Memory B cell (primary cell): ENCODE measurements at places on chromosomes 1 and 21.

DNA sequence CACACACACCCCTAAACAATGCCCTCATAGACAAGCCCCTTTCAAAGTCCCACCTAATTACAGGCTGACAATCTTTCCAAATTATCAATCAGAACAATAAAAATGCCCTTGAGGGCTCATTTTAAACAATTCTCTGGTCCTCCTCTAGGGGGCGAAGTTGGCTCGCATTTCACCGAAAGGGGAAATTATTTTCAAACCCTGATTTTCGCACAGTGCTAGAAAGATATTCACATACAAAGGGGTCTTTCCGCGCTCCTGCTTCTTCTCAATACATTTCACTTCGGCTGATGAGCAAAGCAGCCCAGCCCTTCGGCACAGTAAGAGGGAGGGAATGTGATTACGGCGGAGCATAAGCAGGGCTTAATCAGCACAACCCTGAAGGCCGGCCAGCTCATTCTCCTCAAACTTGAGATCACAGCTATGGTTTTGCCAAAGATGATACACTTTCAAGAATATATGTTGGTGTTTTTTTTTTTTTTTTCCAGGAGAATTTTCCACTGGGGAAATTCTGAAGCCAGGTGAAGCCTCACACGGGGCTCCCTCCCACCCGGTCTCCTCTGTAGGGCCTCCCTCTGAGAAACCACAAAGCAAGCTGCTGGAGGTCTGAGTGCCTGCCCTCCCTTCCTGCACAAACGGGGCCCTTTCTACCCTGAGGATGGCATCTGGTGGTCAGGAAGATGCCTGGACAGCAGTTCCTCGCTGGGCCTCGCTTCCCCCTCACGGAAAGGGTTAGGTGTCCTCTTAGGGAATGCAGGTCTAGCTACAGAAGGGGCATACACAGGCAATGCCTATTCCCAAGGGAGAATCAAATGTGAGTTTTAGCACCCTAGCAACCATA lies 66.9 kb downstream of the GNG12 start:
- peak; percentile 29 for DNase-seq

DNA sequence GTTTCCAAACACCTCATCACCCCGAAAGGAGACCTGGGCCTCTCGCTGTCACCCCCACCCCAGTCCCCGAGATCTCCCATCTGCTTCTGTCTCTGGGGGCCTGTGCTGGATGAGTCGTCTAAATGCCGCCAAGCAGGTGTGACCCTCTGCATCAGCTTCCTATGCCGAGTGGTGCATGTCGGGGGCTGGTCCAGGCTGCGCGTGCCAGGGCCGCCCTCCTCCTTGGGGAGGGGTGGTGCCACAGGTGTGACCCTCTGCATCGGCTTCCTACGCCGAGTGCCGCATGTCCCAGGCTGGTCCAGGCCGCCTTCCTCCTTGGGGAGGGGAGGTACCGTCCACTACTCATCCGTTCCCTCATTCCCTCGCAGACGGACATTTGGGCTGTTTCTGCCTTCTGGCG lies 115.7 kb downstream of the PRDM16 start:
- DNase-seq: no peak

GRCh38 chr1:230501242-230501641 lies 75.1 kb upstream of the PGBD5 start:
- no peak for DNase-seq

GRCh38 chr21:45401916-45402900 lies 2.8 kb upstream of the COL18A1 start:
- DNase-seq: no peak

DNA sequence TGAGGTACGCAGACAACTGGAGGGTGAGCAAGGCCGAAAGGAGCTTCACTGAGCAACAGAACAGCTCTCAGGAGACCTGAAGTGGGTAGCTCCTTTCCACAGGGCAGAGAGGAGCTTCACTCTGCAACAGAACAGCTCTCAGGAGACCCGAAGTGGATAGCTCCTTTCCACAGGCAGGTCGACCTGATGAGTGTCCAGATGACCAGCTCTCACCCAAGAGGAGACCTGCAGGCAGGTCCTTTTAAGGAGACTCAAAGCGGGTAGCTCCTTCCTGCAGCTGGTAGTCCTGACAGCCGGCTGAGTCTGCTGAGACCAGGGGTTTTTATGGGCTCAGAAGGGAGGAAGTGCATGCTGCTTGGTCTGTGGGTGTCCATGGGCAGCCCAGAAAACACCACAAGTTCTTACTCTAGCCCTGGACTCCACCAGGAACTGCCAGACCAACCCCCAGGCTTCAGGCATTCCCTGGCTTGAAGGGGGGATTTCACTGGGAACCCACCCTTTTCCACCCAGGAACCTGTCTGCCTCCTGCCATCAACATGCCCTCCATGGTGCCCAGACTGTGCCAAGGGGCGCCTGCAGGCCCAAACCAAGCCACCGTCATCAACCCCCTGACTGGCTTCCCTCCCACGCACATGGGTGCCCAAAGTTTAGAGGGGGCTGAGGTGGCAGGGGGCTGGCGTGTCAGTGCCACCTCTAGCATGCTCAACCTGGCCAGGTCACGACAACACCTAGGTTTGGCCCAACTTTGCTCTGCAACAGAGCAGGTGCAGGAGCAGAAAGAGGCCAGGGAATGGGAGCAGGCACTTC lies 43.6 kb downstream of the ZBTB8OS start:
- no peak for DNase-seq

DNA sequence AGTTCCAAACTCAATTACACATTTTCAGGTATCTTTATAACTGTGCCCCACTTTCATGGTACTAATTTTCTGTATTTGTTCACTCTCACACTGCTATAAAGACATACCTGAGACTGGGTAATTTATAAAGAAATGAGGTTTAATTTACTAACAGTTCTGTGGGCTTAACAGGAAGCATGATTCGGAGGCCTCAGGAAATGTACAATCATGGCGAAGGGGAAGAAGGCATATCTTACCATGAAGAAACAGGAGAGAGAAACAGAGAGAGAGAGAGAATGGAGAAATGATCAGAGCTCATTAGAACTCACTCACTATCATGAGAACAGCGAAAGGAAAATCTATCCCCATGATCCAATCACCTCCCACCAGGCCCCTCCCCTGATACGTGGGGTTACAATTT lies 874.1 kb upstream of the B3GALT2 start:
- DNase-seq: no peak

DNA sequence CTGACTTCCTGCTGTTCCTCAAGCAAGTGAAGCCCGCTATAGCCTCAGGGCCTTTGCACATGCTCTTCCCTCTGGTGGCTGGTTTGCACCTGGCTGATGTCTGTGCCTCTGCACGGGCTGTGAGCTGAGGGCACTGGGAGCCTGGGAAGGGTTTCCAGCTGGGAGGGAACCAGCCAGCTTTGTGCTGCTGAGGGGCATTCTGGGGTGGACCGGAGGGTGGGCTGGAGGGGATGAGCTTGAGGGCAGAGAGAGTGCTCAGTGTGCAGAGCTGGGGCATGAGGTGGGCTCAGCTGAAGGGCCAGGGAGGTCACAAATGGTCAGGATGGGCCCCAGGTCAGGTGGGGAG lies 305.7 kb downstream of the MATN1 start:
- peak; percentile 4 for DNase-seq

- DNase-seq: no peak
These were observed 191.1 kb downstream of the PTPRC start for GRCh38 chr1:198829944-198830343.

- DNase-seq: no peak
These were observed at the start of gene DNAH14 for GRCh38 chr1:224929335-224930237. DNAH14 (plus strand) TSS chr1:224929675; CDS start chr1:224952703, 23,028 bp downstream.

DNA sequence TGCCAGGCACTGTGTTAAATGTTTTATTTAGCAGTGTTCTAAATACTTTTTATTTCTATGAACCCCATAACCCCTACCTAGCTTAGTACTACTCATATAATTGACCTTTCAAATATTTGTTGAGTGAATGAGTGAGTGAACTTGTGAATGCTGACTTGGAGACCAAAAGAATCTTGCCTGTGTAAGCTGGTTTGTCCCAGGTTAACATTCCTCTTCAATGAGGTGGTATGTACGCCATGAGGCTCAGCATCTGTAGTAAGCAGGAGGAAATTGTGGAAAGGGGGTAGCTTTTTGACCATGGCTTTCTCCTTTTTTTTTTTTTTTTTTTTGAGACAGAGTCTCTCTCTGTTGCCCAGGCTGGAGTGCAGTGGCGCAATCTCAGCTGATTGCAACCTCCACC lies 14.6 kb downstream of the MED18 start:
- DNase-seq: no peak

- no peak for DNase-seq
These were observed 156.3 kb downstream of the PCBP3 start for GRCh38 chr21:45799765-45800338.

DNA sequence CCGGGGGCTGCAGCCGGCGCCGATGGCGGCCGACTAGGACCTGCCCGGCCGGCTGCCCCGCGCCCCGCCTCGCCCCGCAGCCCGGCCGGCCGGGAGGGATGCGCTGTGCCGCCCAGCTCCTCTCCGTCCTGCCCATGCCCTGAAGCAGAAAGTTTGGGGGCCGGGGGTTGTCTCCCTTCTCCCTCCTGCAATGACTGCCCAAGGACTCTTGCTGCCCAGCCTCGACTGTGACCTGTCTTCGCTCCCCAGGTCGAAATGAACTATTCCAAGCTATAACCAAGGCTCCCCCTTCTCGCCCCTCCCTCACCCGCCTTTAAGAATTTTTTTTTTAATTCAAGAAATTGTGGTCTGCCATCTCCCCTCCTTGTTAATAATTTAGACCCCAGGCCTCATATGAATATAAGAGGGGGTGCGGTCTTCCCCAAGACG lies 361 bp downstream of the TMCC2 start:
- DNase-seq: no peak

DNA sequence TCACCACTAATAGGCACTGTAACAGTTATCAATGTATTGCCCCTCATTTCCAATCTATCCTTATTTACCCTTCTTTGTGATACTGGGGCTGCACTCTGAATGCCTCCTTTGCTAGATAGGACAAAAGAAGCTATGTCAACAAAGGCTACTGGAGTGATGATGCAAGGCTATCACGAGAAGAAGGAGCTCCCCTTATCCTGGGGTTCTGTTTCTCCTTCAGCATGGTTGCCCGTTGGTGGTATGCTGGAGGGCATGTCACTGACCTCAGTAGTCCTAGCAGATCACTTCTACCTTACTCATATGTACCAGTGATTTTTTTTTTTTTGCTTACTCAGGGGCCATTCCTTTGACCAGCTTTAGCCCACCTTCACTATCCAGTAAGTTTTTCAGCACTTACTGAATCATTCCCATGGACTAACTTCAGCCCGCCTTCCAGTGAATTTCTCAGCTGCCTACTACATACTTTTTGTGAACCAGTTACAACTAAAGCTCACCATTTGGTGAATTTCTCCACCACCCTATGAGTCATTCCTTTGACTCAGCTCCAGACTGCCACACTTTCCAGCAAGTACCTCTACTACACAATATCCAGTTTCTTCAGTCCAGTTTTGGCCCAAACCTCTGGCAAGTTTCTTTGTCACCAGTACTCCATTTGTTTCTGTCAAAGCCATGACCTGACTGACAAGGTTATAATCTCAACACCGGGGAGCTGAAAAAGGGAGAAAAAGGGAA lies 944.5 kb downstream of the KCNT2 start:
- DNase-seq: no peak

DNA sequence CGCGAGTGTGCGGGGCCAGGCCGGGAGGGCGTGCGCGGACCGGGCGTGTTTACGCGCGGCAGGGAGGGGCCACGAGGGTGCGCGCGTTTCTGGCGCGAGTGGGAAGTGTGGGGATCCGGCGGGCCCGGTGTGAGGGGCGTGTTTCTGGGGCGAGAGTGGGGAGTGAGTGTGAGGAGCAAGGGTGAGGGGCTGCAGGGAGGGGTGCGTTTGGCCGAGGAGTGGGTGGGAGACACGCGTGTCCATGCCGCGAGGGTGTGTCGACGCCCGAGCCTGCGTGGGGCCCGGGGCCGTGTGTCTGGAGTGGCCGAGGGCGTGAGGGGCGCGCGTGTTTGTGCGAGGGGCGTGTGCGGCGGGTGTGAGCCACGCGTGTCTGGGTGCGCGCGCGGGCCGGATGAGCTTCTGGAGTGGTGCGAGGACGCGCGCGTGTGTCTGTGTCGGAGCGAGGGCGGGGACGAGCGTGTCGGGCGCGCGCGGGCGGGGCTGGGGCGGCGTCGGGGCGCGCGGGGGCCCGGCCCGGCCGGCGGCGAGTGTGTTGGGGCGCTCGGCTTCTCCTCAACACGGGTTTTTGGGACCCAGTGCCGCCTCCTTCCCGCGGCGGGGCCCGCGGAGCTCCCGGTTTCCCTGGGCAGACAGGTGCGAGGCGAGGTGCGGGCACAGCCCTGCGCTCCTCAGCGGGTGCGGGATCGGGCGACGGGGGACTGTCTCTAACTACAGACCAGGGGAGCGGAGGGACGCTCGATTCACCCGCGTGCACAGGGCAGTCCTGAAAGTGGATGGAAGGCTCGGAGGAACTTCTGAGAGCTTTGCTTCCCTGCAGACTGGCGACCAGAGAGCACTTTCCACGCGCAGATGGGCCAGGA lies 65.8 kb upstream of the VAMP3 start:
- DNase-seq: peak; percentile 40

GRCh38 chr1:202131956-202132821 lies 9.5 kb downstream of the GPR37L1 start:
- DNase-seq: no peak

GRCh38 chr1:211908453-211908852 lies 77.9 kb upstream of the LPGAT1 start:
- no peak for DNase-seq

DNA sequence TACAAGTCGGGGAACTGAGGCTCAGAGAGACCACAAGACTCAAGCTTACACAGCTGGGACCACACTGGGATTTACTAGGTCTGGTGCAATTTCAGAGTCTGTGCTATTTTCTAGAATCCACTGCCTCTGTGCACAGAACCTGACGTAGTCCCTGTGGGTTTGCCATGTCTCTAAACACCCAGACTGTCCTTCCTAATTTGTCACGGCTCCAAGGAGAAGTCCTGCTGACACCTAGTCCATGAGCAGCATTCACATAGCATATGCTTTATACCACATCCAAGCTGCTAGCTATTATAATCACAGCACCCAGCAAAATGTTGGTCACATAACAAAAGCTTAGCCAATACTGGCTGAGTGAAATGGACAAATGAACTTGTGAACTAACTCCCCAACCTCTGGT lies 79.0 kb upstream of the HMGB4 start:
- DNase-seq: no peak

DNA sequence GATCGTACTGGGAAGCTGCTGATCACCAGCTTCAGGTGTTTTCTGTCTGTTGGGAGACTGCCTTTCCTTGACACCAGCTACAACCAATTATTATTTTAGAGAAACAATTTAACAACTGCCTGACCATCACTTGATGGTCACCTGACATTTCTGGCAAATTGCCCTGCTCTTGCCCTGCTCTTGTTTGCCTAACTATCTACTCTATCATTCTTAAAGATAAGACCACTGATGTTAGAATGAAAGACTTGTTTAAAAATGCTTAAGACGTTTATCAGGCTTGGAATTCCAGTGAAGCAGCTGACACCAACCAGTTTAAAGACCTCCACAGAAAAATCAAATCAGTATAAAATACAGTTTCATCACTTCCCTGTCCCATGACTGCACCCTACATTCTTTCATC lies 423.3 kb upstream of the CAMK1G start:
- DNase-seq: no peak
